ENCODE measurements at places on chromosomes 3 and 15.

DNA sequence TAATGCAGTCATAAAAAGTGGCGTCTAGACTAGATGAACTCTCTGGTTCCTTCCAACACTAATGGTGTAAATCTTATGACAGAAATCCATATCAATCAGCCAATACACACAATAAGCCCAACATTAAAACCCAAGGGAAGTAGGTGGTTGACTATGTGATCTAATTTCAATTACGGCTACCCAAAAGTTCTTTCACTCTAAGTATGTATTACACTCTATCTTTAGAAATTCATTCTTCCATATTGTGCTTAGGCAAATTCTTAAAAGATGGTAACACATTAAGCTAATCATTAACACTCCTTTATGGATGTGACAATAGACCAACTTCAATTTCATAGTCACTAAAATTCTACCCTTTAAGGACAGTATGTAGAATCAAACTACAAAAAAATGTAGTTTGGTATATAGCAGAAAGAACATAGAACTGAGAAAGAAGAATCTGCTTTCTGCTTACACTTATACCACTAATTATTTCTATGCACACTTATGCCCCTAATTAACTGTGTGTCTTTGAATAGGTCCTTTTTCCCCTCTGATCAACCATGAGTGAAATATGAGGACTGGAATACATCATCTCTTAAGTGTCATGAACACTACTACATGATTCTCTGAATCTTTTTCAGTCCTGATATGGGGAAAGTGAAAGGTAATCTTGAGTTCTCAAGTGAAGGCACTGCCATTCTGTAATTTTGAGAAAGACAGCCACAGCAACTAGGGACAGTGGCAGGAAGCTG, 557.6 kb downstream of the IGSF11 start:
- DNase-seq = no peak

- peak; percentile 89 for DNase-seq
These were observed 232.6 kb upstream of the LRTM1 start for GRCh38 chr3:55160241-55160983.

- DNase-seq = peak; percentile 78
These were observed 141.2 kb upstream of the SLC7A14 start for GRCh38 chr3:170726976-170727661.

GRCh38 chr3:56314842-56315241, 153.4 kb downstream of the ERC2 start:
- peak; percentile 83 for DNase-seq

GRCh38 chr3:160841455-160841854, 85.4 kb downstream of the PPM1L start:
- DNase-seq = no peak

- DNase-seq = no peak
These were observed 570.0 kb upstream of the NR2F2 start for GRCh38 chr15:95760508-95760907.

DNA sequence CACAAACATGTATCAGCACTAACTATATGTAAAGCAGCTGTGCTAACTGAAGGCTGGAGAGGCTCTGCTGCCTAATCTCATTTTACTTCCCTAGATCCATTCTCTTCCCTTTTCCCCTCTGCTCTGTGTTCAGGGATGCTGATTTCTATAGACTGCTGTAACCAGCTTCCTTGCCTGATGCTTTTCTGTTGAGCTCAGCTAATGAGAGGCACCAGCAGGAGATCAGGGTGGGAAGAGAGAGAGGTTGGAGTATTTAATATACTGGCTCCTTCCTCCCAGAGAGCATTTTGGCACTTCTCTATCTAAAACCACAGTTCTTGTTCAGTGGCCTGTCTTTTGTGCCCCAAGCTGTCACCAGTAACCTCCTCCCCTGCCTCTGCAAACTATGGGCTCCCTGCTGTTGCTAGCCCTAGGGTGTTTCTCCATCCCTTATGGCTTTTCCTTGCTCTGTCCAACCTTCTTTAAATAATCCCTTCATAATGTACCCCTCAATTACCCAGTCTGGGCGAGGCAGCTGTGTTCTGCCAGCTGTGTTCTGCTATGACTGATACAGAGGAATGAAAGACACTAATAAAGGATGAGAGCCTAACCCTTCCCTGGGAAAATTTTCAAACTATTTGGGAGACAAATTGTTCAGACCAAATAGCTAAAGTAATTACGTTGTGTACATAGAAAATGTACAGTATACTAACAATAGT, 69.5 kb downstream of the CADPS start:
- DNase-seq = no peak

DNA sequence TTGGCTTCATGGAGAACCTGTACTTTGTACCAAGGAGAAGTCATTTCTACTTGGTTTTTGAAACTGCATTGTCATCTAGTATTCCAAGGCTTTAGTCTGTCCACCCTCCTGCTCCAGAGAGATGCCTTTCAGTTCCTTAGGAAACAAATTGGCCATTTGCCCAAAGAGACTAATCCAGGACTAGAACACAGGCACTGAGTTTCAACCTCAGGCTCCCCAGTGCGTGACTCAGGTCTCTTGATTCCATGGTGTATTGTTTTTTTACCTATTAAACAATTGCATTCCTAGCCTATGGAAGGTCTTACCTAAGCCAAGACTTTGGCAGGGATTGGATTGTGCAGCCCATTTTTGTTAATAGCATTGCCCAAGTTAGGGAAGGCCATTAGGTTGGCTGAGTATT, 214.8 kb upstream of the CTDSPL start:
- no peak for DNase-seq

DNA sequence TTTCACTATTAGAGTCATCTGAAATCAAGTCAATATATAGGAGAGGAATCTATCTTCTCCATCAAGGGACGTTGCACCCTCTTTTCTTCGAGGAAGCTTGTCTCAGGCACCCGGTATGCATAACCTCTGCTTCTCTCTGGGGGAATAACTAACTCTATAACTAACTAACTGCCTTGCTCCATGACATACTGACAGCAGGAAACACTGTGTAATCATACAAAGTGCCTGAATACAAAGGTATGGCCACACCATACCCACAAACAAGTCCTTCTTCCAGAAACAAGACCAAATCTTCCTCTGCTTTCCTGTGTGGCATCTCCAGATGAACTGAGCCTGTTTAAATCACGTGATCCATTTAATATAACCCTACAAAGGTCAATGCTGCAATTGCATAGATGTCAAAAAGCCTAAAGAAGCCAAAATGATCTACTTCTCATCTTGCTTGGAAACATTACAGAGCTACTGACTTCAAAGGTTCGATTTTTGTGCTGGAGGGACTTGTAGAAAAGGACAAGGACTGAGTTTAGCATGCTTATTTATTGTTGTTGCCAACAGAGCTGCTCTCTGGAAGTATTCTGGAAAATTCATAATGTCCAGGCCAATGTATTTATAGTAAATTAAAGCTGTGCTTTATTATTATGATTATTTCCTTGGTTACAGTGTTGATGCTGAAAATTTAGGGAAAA, 380.5 kb downstream of the FOXP1 start:
- no peak for DNase-seq

DNA sequence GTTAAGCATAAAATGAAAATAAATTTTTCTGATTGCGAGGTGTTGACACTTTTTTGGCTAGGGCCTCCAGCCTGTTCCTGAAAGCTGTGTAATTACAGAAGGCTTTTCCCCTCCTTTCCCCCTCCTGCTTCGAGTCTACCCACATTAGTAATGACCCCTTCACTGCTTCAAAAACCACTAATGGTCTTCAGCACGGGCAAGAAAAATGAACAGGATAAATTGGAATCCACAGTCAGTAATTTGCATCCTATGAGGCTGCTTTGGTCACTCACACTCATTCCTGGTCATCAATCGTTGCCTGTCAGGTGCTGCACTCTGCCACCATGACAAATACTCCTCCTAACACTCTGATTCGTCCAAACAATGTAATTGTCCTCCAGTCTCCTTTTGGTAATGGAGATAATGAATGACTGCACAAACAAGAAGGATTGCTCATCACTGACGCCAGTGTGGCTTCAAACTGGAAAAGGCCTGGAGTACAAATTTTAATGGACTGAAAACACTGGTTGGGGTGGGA, 148.6 kb downstream of the MEIS2 start:
- DNase-seq = peak; percentile 47

GRCh38 chr15:31217566-31218270, 108.9 kb upstream of the KLF13 start:
- no peak for DNase-seq

GRCh38 chr15:74631408-74631807, 15.8 kb downstream of the CLK3 start:
- DNase-seq = no peak

- DNase-seq = no peak
These were observed 17.9 kb upstream of the LRRK1 start for GRCh38 chr15:100901296-100901695.

DNA sequence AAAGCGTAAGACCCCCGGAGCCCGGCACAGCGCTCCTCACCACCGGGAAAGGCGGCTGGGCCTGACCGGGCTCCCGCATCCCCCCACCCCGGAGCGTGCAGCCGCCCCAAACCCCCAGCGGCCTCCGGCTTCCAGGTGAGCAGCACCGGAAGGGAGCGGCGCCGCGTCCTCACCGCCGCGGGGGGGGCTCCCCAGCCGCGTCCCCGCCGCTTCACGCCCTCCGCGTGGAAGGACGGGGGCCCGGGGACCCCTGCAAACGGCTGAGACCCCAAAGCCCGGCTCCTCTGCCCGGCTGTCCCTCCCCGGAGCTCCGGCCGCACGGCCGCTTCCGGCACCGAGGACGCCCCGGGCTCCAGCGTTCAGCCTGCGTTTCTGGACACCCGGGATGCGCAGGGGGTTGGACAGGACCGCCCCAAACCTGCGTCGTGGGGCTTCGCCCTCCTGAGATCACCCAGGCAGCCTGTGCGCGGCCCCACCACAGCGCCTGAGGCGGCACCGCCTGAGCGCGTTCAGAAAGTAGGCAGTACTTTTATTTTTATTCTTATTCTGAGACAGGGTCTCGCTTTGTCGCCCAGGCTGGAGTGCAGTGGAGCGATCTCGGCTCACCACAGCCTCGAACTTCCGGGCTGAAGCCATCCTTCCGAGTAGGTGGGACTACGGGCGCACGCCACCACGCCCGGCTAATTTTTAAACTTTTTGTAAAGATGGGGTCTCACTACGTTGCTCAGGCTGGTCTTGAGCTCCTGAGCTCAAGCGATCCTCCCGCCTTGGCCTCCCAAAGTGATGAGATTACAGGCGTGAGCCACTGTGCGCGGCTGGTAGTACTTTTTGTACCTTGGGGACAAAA, 51.6 kb upstream of the BLM start:
- DNase-seq = peak; percentile 88

DNA sequence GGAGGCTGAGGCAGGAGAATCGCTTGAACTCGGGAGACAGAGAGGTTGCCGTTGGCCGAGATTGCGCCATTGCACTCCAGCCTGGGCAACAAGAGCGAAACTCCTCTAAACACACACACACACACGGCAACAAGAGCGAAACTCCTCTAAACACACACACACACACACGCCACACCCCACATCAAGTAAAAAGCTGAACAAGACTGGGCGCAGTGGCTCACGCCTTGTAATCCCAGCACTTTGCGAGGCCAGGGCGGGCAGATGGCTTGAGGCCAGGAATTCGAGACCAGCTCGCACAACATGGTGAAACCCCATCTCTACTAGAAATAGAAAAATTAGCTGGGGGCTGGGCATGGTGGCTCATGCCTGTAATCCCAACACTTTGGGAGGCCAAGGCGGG, 49.0 kb downstream of the HOMER2 start:
- no peak for DNase-seq

DNA sequence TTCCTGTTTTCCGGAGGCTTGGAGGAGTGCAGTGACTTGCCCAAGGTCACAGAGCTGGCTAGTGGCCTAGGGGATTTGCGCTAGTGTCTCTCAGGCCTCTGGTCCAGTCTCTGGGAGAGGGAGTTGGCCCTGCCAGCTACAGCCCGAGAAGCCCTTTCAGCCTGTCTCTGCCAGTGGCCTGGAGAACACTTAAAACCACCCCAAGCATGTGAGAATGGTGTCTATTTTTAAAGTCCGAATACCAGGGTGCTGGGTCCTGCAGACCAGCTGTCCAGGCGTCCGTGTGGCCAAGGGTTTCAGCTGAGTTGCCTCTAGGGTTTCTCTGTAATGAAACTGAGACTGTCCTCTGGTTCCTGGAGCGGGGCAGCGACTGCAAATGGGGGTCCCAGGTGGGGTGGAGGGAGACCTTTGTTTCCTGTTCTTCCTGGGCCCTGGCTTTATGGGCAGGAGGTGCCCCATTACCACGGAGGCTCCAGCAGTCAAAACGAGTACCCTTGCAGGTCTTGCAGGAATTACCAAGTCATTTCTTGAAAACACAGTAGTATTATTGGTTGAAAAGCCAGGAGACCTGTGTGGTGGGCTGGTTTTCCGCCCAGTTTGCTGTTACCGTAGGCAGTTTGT, 2.2 kb downstream of the CAND2 start:
- DNase-seq = no peak

DNA sequence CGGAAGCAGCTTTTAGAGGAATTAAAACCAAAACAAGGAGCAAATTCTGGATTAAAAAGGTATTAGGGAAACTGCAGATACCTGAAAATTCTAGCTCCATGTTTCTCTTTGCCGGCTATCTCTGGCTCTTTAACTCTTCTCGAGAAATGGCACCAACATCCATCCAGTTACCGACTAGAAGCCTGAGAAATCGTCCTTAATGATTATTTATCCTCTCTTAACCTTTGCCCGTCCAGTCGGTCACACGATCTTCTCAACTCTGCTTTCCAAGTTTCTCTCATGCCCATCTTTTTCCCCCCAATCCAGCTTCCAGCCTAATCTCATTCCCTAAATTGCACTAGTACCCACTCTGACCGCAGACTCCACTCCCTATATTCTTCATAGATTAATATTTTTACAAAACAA, 596 bp upstream of the SGO1 start:
- DNase-seq = peak; percentile 22

DNA sequence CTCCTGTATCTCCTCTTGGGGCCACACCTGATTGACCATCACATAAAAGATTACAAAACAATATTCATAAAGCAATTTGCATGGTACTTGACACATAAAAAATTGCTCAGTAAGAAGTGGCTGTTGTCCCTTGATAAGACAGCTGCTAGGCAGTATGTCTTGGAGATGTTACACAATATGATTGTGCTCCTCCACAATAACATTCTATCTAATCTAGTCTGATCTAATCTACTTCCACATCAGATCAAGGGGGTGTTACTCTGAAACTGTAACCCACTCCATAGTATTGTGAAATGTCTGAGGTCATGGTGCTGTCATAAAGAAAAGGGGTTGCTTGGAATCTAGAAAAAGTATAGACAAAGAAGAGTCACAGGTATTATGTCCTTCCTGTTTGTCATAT, 23.4 kb upstream of the AQP9 start:
- DNase-seq = no peak

All from AG20443 (cell line).